ENCODE measurements at places on chromosomes 16 and 17.

- no peak for DNase-seq
These were observed 31.2 kb upstream of the BCAR1 start for GRCh38 chr16:75282466-75283281.

- DNase-seq: no peak
These were observed 84.1 kb downstream of the IRF8 start for GRCh38 chr16:85983064-85983463.

DNA sequence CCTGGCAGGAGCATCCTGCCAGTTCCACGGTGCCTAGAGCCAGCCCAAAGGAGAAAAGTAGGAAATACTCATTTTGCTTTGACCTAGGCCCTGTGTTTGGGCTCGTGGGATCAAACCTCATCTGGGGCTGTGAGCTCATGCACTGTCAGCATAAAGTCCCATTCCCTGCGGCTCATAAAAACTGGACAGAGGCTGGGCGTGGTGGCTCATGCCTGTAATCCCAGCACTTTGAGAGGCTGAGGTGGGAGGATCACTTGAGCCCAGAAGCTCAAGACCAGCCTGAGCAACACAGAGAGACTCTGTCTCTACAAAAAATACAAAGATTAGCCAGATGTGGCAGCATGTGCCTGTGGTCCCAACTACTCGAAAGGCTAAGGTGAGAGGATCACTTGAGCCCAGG is 17.9 kb downstream of the ATP6V0D1 start:
- DNase-seq: no peak

DNA sequence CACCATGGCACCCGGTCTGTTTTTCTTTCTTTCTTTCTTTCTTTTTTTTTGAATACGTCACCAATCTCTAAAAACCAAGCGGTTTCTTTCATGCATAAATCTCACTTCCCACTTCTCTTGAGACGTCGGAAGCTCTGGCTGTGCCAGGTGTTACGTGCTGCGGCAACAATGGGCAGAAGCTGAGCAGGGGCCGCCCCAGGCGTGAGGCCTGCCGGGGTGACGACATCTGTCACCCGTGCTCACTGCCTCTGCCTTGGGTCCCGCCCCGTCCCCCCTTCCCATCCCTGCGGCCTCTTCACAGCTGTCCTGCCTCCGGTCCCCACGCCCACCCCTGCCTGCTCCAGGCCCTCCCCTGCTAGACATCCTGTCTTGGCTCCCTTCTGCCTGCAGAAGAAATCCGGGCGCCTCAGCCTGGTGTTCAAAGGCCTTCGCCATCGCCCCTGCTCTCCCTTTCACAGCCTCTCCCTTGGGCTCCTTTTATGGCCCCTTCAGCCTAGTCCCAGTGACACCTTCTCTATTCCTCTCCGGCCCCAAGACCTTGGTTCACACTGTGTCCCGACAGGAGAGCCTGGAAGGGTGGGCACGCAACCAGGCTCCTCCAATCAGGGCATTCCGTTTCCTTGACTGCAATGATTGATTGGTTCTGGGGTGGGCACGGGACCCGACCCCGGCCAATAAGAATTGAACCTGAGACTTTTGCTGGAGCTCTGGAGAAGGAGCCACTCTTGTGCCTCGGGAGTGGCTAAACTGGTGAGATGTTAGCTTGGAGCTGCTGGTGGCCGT is 4.8 kb downstream of the P2RX1 start:
- DNase-seq: no peak

DNA sequence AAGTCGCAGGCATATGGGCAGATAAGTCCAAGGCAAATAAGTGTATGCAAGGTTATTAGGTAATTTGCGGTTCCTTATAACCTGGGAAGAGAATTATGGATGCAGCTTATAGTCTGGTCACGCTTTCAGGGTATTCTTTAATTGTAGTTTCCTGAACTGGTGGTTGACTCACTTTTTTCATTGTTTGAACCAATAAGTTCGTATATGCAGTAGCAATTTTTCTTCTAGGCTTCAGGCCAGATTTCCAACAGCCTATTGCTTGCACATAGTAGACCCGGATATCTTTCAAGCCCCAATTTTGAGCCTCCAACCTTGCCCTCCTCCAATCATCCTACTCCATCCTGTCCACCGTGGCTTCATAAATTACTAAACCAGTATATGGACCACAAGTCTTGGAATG is 12.8 kb downstream of the CEP95 start:
- no peak for DNase-seq

DNA sequence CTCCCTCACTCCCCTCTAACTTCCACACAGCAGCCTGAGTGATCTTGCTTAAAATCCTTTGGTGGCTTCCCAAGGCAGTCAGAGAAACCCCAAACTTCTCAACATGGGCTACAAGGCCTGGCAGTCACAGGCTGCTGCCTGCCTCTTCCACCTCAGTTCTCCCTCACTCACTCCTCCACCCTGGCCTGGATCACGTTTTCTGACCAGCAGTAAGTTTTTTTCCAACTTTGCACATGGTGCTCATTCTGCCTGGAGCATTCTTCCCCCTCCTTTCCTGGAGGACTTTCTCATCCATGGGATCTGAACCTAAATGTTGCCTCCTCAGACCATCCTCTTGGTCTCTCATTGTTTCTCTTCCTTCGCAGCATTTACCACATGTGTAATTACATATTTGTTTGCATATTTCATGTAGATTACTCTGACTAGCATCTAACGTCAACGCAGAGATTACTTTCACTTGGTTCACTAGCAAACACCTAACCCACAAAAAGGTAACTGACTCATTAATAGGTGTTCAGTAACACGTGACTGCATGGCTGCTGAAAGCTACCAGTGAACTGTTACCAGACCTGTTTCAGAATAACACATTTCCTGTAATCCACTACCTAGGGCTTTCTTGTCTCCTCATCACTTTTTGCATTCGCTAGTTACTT is 17.1 kb downstream of the GNA13 start:
- no peak for DNase-seq

DNA sequence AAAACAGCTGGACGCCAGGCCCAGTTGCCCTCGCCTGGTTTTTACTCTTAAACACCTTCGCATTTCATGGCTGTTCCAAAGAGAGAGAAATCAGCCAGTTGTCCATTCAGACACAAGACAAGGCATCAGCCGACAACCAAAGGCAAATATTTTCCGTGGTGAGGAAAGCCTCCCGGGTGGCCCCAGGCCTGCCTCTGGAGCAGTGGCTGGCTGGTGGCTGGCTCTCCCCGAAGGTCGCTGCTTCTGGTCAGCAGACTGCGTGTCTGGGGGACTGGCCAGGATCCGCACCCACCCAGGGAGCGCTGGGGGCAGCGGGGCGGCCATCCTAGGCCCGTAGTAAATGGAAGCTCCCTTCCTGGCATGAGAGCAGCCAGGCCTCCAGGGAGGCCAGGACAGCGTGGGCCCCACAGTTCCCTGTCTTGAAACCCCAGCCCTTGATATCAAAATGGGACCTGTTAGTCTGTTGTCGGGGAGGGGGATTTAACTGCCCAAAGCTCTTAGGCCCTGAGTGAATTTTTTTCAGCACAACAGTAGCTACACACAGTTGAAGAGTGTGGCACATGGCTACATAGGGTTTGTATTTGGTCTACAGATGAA is 57.7 kb downstream of the SREBF1 start:
- DNase-seq: no peak

GRCh38 chr16:87253536-87253935 is 63.7 kb downstream of the C16orf95 start:
- DNase-seq: no peak

- no peak for DNase-seq
These were observed 29.8 kb downstream of the GPATCH8 start for GRCh38 chr17:44473367-44473766.

DNA sequence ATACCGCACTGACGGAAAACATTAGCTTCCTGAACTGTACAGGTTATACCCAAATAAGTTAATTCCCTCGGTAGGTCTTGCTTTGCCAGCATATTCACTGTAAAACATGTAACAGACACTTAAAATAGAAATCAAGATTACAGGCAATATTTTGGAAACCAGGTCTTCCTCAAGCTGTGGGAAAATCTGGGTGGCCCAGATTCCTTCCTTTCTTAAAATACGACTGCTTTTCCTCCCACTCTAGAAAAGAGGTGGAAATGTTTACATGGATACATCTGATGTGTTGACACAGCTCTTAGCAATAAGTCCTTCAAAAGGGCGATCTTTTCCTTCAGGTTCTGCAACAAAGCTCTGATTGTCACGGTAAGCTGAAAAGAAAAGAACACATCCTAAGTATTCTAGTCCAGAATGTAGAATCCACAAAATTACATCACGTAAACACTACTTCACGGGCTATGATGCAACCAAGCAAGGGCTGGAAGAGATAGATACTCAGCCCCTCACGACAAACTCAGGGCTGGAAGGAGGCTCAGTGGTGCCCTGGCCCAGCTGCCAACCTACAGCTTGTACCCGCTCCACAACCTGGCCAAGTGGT is 18.4 kb downstream of the STX8 start:
- DNase-seq: no peak

- no peak for DNase-seq
These were observed 3.2 kb upstream of the ELOB start for GRCh38 chr16:2779978-2780898.

DNA sequence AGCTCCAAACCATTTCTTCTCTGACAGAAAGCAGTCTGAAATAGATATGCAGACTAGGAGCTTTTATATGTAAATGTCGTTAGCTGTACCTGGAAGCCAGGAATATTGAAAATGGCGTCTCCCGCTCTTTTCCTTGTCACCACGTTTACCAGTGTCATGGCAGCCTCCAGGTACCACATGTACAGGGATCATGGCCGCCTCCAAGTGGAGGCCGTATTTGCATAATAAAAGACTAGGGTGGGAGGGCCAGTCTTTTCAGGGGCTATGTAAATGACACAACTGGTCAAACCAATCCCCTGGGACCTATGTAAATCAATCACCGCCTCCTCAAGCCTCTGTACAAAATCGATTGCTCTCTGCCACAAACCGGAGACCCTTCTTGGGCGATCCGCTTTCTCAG is 54.3 kb downstream of the MYOCD start:
- no peak for DNase-seq

- no peak for DNase-seq
These were observed 11.1 kb upstream of the FLYWCH1 start for GRCh38 chr16:2900526-2901075.

- peak; percentile 80 for DNase-seq
These were observed at the start of gene ADGRG1 for GRCh38 chr16:57628008-57628781. Gene ADGRG1, plus strand, starts transcription at chr16:57628630. Its CDS starts 21,658 bp downstream, at chr16:57650288.

- DNase-seq: no peak
These were observed 5.6 kb downstream of the GLG1 start for GRCh38 chr16:74601126-74601871.

DNA sequence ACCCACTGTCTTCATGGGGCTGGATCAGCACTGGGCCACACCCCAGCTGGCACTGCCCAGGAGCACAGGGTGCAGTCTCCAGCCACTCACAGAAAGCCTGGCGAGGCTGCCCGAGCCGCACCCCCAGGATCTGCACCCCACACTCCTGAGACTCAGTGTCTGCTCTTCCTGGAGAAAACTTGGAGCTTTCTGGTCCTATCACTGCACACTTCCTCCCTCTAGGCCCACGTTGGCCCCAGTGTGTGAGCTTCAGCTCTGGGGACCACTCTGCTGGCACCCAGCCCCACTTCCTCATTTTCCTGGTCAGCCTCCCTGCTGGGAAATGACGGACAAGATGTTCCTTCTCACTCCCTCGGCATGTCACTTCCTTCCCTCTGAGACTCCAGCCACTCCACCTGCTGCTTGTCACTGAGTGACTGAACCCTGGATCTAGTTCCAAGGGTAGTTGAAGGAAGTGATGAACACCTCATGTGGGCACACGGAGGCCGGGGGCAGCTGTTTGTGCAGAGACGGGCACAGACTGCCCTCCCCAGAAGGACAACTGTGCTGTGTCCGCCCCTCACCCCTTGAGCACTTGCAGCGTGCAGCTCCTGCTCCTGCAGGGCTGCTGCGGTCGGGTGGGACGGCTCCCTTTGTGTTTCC is 29.0 kb downstream of the ZC3H18 start:
- DNase-seq: no peak

- DNase-seq: no peak
These were observed 3.1 kb downstream of the GLIS2 start for GRCh38 chr16:4318967-4319366.

- DNase-seq: no peak
These were observed 6.7 kb downstream of the IL4R start for GRCh38 chr16:27320261-27321012.

- DNase-seq: no peak
These were observed 945.8 kb downstream of the KCNJ2 start for GRCh38 chr17:71114911-71115668.

- DNase-seq: no peak
These were observed 166.8 kb downstream of the MAP2K6 start for GRCh38 chr17:69581061-69581961.

GRCh38 chr16:50161950-50162349 is 8.8 kb downstream of the TENT4B start:
- no peak for DNase-seq

DNA sequence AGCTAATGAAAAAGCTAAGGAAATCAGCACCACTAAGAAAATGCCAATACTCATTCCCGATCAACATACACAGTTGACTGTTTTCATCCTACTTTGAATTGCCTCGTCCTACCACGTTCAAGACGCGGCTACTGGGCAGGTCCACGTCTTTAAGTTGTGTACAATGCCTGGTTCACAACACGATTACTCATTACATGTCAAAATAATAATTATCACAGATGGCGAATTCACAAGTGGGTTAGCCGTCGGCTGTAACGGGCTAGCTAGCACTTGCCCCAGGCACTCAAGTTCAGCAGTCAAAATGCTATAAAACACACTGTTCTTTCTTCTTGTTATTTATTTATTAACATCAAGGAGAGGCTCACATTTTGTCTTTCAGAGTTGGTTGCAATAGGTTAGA is 124.2 kb downstream of the ZFHX3 start:
- no peak for DNase-seq

DNA sequence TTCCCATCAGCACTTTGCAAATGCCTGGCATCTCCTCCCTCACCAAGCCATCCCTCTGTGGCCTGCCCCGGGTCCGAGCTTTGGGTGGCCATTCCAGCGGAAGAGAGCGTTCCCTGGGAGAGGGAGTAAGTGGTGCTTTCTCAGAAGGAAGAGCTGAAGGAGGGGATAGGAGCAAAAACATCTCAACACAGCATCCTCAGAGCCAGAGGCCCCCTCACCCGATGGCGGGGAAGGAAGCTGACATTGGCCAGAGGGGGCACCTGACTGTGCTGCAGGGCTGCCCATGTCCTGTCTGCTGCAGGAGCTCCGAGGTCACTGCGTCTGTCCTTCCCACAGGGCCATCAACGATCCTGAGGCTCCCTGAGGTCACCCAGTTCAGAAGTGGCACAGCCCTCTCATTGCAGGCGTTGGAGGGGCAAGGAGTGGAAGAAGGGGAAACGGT is 427 bp upstream of the TLCD3B start:
- DNase-seq: no peak

GRCh38 chr16:89624777-89625761 is 11.6 kb downstream of the DPEP1 start:
- no peak for DNase-seq
